ENCODE measurements at places on chromosomes 13 and 19.

DNA sequence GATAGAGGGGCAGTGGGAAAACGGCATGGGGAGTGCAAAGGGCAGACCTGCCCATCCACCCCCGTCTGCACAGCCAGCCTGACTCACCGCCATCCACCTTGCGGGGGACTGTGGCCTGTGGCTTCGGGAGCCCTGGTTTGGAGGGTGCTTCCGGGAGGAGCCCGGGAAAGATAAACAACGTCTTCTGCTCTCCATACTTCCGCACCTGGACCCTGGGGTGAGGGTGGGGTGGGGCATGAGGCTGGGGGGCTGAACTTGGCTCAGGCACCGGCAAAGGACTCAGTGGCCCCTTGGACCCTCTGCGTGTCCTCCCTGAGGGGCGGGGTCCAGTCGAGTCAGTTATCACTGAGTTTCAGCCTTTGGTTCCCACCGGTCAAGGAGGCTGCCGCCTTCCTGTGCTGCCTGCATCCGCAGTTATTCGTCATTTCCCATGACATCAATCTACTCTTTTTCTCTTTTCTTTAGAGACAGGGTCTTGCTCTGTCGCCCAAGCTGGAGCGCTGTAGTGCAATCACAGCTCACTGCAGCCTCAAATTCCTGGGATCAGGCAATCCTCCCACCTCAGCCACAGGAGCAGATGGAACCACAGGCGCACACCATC is 3.2 kb downstream of the GPR108 start:
- no peak for DNase-seq

- DNase-seq: peak; percentile 17
Observed at GRCh38 chr19:48398375-48399235, 5.1 kb downstream of the GRIN2D start.

GRCh38 chr19:52331757-52332156 is 4.3 kb upstream of the ZNF610 start:
- no peak for DNase-seq

DNA sequence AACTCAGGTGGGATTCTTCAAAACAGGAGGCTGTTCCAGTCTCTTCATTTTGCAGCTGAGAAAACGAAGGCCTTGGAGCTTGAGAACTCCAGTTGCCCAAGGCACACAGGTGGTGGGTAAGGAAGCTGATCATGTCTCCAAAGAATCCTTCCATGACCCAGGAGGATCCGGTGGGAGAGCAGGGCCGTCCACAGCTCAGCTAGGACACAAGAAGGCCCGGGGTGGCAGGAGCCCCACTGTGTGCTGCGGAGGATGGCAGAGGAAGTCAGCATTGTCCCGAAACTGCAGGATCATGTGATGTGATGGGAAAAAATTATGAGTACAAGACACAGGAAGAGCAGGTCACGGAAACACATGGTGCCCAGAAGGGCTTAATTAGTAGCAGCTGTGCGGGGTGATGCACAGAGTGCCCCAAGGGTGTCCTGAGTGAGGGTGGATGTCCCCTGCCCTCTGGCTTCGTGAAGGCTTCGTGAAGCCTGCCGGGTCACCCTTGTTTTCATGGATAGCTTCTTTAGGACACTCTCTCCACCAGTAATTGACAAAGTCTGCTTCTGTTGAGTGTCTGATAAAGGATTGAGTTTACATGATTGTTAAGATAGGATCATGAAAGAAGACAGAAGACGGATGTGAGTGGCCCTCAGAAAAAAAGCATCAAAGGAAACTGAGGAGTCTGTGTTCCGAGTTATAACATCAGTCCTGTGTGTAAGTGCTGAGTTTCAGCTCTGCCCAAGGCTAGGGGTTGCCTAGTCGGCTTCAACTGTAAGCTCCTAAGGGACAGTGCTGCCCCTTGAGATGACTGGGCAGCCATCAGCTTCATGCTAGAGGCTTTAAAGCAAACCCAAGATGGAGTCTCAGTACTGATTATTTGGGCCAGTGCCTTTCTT is 33.8 kb upstream of the SACS start:
- DNase-seq: no peak

GRCh38 chr13:107574517-107575210 is 640.7 kb downstream of the LIG4 start:
- no peak for DNase-seq

GRCh38 chr13:51539887-51540286 is 44.4 kb upstream of the WDFY2 start:
- no peak for DNase-seq

GRCh38 chr13:52374389-52374788 is 31.6 kb downstream of the THSD1 start:
- DNase-seq: no peak

- DNase-seq: peak; percentile 23
Observed at GRCh38 chr19:41298348-41298964, 11.5 kb upstream of the CCDC97 start.

- DNase-seq: peak; percentile 51
Observed at GRCh38 chr19:43524922-43525835, 1.8 kb downstream of the ETHE1 start.

GRCh38 chr19:35818445-35818844 is 5.8 kb upstream of the PRODH2 start:
- DNase-seq: no peak

DNA sequence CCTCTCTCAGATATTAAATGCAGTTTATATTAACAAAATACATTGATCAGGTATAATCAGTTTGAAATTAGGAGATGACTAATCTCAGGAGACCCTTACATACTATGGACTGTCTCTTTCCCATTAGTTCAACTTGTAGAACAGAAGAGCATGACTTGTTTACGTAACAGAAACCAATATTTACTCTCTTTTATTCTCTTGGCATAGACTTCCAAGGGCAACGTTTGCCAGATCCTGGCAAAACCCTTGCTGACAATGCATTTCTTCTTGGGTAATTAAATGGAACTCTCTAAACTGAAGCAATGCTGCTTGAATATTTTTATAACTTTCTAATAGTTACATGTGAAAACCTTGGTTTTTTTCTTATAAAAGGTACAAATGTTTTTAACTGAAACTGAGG is 68.3 kb upstream of the MYO16 start:
- peak; percentile 11 for DNase-seq

- DNase-seq: no peak
Observed at GRCh38 chr13:28273919-28274318, 135.6 kb downstream of the PAN3 start.

- peak; percentile 99 for DNase-seq
Observed at GRCh38 chr19:55117663-55118391, 390 bp upstream of the PPP1R12C start.

DNA sequence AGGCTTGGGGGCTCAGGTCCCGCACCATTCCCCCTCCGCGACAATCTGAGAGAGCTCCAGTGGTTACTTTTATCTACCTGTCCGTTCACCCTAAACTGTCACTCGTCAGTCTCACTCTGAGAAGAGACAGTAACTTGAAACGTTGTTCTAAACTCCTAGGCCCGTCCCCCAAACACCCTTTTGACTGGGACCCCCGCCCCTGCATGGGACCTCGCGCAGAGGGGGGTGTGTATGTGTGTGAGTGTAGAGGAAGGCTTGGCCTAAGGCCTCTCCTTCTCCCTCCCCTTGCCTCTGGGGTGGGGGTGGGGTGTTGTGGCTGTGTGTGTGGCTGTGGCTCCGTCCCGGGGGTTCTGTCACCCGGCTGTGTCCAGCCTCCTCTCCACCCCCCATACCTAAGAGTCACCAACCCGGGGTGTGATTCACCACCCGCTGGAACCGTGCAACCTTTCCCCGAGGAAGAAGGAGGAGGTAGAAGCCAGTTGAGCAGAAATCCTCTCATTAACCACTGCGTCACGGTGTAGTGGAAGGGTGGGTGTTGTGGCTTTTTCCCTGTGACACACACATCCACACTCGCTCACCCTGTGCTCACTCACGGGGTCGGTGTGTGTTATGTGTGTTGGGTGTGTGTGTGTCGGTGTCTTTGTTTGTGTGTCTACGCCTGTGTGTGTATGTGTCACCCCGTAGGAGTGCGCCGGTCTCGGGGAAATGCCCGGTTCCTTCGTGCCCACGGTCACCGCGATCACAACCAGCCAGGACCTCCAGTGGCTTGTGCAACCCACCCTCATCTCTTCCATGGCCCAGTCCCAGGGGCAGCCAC is 2.4 kb downstream of the FOSB start:
- DNase-seq: no peak

GRCh38 chr19:4504891-4505569 is 13.3 kb downstream of the PLIN4 start:
- no peak for DNase-seq

DNA sequence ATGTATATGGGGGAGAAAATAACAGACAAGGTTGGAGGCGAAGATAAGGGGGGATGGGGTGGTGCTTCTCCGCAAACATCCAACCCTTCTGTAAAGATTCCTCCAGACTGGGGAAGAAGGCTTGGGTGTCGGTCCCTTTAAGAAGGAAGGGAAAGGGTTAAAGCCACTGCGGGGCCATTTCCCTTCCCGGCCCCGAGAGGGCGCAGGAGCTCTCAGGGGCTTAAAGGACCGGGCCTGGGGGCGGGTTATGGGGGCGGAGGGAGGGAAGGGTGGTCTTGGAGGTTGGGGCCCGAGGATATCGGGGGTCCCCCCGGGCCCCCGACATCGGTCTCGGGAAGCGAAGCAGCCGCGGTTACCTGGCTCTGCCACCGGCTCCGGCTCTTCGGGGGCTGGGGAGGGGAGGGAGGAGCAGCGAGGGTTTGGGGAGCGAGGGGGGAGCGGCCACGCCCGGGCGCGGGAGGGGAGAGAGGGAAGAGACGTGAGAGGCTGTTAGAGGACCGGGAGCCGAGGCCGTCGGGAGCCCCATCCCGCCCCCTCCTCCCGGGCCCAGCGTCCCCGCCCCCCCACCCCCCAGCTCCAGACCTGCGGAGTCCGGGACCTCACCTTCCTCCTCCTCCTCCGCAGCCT is 2.8 kb downstream of the TNNT1 start:
- DNase-seq: no peak

DNA sequence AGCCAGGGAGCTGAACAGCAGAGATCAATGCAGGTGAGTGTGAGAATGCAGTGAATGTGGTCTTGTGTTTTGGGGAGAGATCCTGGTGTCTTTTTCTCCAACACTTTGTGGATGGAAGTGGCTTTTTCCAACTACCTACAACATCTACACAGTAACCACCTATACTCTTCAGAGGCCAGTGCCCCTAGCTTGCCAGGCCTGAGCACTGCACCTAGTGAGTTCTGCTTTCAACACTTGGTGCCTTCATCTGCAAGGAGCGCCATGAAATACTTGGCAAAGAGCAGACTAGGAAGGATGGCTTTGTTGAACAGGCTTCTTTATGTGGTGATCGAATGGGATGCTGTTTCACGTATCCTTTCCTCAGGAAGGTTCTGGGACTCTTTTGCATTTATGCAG is 21.3 kb upstream of the HMGB1 start:
- DNase-seq: no peak

DNA sequence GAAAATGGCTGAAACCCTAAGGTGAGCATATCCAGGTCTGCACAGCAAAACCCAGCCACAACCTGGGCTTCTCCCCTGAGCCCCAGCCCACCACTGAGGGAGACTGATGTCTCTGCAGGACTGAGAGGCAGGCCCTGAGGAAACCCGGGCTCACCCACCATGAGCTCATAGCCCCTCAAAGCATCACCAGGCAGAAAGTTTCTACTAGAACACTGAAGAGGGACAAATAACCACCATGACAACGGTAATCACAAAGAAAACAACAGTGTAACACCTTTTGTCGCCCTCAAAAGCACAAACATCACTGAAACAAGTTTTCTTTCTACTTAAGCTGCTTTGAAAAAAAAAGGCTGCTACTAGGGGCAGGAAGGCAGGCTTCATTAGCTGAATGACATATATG is 29.8 kb downstream of the TSHZ3 start:
- no peak for DNase-seq

GRCh38 chr19:8259142-8259921 is 48.8 kb downstream of the CD320 start:
- no peak for DNase-seq

DNA sequence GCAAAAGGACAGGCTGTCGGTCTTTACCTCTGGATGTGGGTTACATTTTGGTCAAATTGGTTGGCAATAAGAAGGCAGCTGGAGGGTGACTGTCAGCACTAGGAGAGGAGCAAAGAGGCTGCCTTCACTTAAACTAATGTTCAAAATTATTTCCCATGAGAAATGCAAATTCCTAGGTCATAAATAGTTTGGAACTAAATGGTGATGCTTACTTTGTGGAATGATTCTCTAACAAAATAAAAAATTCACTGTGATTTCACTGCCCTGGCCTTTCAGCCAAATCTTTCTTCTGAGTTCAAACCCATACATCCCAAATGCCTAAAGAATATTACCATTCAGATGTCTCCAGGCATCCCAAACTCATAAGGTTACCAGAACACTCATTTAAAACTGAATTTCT is 25.0 kb upstream of the OXGR1 start:
- no peak for DNase-seq

DNA sequence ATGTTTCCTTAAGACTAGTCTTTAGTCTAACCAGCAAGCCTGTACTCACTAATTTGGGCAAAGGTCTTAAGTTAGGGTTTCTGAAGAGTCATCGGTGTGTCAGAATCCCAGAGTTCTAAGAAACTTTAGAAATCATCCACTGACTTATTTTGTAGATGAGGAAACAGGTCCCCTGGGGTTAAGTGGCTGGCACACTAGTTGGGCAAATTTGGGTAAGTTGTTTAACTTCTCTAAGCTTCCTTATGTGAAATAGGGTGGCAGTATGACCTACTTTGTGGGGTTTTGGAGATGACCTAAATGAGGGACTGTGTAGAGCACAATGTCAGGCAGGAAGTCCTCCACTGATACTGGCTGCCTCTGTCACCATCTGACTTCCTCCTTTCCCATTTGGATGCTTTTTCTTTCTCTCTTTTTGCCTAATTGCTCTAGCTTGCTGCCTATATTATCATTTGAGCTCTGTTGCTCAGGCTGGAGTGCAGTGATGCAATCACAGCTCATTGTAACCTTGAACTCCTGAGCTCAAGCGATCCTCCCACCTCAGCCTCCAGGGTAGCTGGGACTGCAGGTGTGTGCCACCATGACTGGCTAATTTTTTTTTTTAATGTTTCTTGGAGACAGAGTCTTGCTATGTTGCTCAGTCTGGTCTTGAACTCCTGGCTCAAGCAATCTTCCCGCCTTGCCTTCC is 2.3 kb downstream of the ADGRE3 start:
- no peak for DNase-seq

DNA sequence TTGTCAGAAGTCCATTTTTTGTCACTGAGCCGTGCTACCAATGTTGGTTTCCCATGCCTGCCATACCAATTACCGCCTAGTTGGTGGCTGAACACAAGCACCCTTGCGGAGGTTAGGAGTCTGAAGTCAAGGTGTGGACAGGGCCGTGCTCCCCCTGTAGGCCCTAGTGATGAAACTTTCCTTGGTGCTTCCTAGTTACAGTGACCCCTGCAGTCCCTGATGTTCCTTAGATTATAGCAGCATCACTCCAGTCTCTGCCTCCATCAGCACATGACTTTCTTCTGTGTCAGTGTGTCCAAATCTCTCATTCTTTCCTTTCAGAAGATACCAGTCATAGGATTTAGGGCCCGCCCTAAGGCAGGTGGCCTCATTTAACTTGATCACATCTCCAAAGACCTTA is 99.0 kb downstream of the MYO16 start:
- no peak for DNase-seq

- DNase-seq: peak; percentile 70
Observed at GRCh38 chr19:49150106-49150943, 4.9 kb downstream of the HRC start.

DNA sequence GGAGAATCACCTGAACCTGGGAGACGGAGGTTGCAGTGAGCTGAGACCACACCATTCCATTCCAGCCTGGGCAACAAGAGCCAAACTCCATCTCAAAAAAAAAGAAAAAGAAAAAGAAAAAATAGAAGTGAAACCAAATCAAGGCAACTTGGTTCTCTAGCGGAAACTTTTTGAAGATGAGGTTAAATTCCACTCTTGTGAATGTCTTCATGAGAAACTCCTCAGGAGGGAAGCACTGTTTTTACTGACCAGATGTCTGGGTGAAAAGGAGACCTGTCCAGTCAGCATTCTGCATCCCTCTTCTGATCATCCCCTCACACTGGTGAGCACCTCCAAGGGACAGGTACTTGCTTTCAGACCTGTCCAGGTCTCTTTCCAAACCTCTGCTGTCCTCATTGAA is 15.8 kb downstream of the BRD4 start:
- no peak for DNase-seq
